ENCODE measurements at places on chromosomes 16 and 17. TPM values are rescaled to one million over a fixed set of nuclear protein-coding genes. Genes with fewer than 3 reads are reported as not detected.

The OTOP2 gene
- total RNA-seq, result not detected

The HIC1 gene
- 16.5 TPM for total RNA-seq

The TNK1 gene
- 6.9 TPM for total RNA-seq

The NOG gene
- total RNA-seq, result 2.6 TPM

The CMTM2 gene
- not detected for total RNA-seq

The HOXB4 gene
- 0.66 TPM for total RNA-seq

The TBC1D26 gene
- total RNA-seq, result 0.30 TPM

The ATAD5 gene
- 40.8 TPM for total RNA-seq

The PAGR1 gene
- 20.6 TPM for total RNA-seq

The PRAC1 gene
- total RNA-seq, result not detected

The CTRB1 gene
- not detected for total RNA-seq

The ZNF469 gene
- 0.39 TPM for total RNA-seq

The IRX5 gene
- not detected for total RNA-seq

The NPTX1 gene
- total RNA-seq, result 27.5 TPM

The SALL1 gene
- not detected for total RNA-seq

The HNF1B gene
- not detected for total RNA-seq

The ZG16 gene
- not detected for total RNA-seq

The CACNA1G gene
- total RNA-seq, result not detected

The CPHXL2 gene
- total RNA-seq, result not detected

The KRT26 gene
- total RNA-seq, result not detected

The ASGR2 gene
- not detected for total RNA-seq

The TMEM220 gene
- 2.1 TPM for total RNA-seq

The FBXW10B gene
- total RNA-seq, result 0.66 TPM

The TMEM11 gene
- 28.9 TPM for total RNA-seq

The C17orf50 gene
- total RNA-seq, result not detected

The KLHL10 gene
- total RNA-seq, result 0.21 TPM

The TERB1 gene
- total RNA-seq, result not detected

The TMC8 gene
- total RNA-seq, result 139 TPM

The ATP2A1 gene
- total RNA-seq, result 2.8 TPM

The LAT gene
- 234 TPM for total RNA-seq

The ACSM2A gene
- not detected for total RNA-seq

The BAIAP3 gene
- total RNA-seq, result 0.57 TPM

The GCGR gene
- total RNA-seq, result not detected

The P2RX5 gene
- total RNA-seq, result 69.7 TPM

The CEP295NL gene
- not detected for total RNA-seq

The SULT1A1 gene
- total RNA-seq, result 13.9 TPM

The SHCBP1 gene
- total RNA-seq, result 29.1 TPM

The TEX14 gene
- 0.21 TPM for total RNA-seq

The RAB11FIP4 gene
- total RNA-seq, result 41.4 TPM

The ZFP1 gene
- total RNA-seq, result 14.8 TPM

The AURKB gene
- 226 TPM for total RNA-seq

The ITGB3 gene
- not detected for total RNA-seq

The CDH3 gene
- 9.1 TPM for total RNA-seq

The ARL4D gene
- 2.3 TPM for total RNA-seq

The IRX6 gene
- not detected for total RNA-seq

The SYT17 gene
- not detected for total RNA-seq

The TCAP gene
- total RNA-seq, result 0.95 TPM

The SMARCD2 gene
- total RNA-seq, result 100.0 TPM

Data from activated CD4-positive, alpha-beta T cell treated with anti-CD3 and anti-CD28 coated beads for 36 hours (primary cell).